Dorsolateral prefrontal cortex (tissue), 122 donors: ENCODE measurements at places on chromosomes 11 and 22.

DNA sequence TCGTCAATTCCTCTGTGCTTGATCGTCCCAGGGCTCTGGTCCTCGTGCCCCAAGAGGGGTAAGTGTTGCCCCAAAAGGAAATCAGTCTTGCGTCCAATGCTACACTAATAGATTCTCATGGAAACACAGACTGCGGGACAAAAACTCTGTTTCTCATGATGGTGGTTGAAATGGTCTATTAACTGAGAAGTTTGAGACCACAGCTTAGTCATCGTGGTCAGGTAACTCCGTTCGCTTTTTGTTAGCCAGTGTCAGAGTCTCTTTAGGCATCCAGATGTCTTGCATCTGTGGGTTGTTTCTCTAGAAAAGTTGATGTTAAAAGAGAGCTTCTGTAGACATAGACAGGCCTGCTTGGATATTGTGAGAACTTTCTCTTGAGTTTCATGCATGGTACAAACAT lies 104.6 kb upstream of the SORL1-AS1 start:
- DNase-seq = no peak

DNA sequence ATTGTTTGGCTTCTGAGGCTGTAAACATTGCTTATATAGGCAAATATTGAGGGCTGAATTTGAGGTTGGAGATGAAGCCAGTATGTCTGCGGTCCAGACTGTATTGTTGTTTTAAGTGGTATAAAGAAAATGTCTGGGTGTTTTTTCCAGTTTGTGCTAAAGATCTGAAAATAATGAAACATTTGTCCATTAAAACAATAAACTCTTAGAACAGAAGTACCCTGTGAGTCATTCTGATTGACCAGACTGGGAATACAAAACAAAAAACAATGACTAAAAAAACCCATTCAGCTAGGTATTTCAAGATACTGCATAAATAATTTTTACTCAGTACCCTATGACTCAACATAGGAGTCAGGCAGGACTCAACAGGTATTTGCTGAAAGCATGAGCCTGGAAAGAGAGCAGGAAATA lies 20.4 kb downstream of the ALKBH8 start:
- no peak for DNase-seq

DNA sequence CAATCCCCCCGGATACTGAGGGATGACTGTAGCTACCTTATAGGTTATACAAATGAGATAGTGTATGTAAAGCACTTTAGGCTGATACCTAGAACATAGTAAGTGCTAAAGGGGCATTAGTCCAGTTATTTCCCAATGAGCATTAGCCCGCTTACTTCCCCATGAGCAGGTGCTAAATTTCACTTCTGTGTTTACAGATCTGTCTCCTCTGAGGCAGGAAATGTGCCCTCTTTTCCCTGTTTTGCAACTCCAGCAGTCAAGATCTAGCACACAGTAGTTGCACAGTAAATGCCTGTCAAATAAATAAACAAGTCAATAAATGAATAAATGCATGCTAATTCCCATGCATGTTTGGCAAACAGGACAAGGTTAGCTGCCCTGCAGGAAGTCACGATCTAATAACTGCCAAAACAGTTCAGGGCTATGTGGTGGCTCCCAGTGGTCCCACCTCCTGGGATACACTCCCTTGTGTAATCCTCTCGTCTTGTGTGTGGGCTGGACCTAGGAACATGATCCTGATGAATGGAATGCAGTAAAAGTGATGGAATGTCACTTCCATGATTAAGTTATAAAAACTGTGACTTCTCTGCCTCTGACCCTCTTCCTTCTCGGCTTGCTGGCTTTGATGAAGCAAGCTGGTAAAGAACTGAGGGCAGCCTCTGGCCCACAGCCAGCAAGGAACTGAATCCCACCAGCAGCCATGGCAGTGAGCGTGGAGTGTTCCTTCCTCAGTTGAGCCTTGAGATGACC lies 459.0 kb downstream of the SOX6 start:
- DNase-seq = no peak

- no peak for DNase-seq
Measured at GRCh38 chr22:19325296-19325948, 33.9 kb upstream of the CLTCL1 start.

GRCh38 chr11:122784325-122784955 lies 53.9 kb upstream of the CRTAM start:
- DNase-seq = no peak

- peak; percentile 69 for DNase-seq
Measured at GRCh38 chr11:87454241-87454640, 416.5 kb downstream of the TMEM135 start.

DNA sequence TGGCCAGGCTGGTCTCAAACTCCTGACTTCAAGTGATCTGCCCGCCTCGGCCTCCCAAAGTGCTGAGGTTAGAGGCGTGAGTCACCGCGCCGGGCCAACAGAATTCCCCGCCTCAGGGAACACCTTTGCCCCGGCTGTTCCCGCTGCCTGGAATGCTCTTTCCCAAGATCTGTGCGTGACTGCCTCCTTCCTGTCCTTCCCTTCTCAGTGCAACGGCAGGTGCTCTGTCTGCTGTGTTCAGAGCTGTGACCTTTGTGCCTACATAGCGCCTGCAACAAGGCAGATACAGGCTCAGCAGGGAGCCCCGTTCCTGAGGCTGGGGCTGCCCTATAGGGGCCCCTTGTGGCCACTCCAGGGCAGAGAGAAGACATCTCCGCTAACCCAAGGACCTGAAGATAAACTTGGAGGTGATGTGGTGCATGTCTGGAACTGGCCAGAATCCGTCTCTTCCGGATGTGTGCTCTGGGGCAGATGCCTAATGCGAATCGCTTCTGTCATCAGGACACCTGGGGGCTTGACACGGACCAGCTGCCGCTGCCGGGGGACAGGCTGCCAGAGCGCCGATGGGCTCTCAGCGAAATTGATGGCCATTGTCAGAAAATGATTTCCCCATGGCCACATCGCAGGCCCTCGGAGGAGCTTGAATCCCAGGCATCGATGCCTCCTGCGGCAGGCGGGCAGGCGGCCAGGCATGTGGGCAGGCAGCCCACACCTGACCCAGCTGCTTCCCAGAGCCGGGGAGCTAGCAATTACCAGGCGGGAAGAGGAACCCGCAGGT lies 43.5 kb upstream of the TCF20 start:
- peak; percentile 69 for DNase-seq

- no peak for DNase-seq
Measured at GRCh38 chr11:112864672-112865071, 96.5 kb upstream of the NCAM1 start.

DNA sequence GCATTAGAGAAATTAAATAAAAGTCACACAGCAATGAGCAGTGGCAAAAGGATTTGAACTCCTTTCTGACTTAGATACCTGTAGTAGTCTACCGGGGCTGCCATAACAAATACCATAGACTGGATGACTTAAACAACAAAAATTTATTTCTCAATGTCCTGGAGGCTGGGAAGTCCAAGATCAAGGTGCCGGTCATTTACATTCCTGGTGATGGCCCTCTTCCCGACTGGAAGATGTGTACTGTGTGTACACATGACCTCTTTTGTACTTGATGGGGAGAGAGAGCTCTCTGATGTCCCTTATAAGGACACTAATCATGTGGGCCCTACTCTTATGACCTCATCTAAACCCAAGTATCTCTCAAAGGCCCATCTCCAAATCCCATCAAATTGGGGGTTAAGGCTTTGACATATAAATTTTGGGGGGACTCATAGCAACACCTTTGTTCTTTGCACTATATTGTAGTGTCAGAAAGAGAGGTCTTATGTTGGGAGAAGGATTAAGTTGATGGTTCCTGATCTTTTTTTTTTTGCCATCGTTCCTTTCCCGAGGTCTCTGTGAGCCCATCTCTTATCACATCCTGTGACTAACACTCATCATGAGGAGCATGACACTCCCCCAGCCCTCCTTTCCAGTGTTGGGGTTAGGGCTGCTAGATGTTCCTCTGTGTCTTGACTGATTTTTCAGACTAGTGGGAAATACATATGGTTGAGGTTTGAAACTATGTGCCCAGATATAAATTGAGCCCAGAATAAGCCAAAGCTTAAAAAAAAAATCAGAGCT lies 104.3 kb downstream of the TRAF6 start:
- no peak for DNase-seq

DNA sequence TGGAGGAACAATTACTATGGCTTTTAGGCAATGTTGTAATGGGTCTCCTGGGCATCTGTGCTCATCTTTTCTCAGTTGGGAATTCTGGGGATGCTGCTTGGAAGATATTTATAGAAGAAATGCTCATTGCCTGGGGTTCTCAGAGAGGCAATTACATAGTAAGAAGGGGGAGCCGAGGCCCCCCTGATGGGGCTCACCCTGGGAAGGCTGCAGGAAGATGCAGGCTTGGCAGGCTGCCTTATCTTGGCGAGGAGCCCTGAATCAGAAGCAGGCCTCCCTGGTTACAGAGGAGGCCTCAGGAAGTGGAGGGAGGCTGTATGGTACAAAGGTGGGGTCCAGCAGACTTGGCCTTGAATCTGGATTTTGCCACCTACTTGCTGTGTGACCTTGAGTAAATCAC lies 60.6 kb upstream of the CRYBB3 start:
- no peak for DNase-seq

DNA sequence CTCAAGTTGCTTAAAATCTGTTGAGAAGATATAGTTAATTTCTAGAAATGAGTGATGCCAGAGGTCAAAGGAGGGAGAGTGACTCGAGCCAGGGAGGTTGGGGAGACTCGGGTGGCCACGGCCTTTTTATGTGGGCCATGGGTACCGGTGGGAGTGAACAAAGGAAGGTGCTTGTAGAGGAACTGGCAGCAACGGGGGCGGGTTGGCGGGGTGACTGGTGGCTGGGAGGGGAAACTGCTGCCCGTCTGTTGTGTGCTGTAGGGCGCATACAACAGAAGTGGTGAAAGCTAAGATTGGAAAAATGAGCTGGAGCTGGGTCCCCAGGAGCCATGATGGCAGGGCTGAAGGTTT lies 5.4 kb downstream of the DAGLA start:
- DNase-seq = no peak

- no peak for DNase-seq
Measured at GRCh38 chr11:100484948-100485347, 202.1 kb upstream of the ARHGAP42 start.

DNA sequence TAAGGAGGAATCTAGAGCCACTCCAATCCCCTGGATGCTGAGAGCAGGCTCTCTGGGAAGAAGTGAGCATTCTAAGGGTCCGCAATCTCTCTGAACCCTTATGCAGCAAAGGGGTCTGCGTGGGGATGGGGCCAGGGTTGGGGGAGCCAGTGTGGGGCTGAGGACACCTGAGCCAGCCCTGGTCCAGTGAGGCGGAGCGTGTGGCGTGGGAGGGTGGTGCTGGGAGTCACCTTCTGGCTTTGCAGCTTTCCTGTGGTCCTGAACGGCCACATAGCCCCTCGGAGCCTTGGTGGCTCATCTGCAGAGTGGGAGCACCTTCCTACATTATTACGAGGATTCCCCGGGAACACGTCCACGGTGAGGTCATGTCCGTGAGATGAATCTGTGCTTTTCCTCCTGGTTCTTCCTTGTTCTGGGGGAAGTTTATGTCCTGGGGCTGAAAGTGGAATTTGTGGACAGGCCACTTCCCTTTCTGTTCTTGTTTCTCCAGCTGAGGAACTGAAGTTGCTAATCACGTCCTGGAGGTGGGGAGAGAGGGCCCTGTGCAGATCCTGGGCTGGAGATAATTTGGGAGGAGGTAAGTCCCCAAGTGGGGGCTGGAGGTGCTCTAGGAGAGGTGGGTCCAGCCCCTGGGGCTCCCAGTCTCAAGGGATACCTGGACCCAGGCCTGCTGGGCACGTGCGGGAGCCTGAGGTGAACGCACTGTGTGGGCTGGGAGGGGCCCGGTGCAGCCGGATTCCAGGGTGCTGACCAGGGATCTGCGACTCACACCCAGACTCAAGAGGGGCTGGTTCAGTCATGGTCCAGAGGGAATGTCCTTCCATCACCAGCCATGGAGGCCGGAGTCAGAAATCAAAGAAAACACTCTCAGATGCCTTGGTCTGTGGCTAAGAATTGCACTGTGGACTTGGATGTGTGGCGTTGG lies 6.1 kb downstream of the MRGPRE start:
- DNase-seq = no peak

- peak; percentile 59 for DNase-seq
Measured at GRCh38 chr11:12008790-12009616, 577 bp upstream of the DKK3 start.

DNA sequence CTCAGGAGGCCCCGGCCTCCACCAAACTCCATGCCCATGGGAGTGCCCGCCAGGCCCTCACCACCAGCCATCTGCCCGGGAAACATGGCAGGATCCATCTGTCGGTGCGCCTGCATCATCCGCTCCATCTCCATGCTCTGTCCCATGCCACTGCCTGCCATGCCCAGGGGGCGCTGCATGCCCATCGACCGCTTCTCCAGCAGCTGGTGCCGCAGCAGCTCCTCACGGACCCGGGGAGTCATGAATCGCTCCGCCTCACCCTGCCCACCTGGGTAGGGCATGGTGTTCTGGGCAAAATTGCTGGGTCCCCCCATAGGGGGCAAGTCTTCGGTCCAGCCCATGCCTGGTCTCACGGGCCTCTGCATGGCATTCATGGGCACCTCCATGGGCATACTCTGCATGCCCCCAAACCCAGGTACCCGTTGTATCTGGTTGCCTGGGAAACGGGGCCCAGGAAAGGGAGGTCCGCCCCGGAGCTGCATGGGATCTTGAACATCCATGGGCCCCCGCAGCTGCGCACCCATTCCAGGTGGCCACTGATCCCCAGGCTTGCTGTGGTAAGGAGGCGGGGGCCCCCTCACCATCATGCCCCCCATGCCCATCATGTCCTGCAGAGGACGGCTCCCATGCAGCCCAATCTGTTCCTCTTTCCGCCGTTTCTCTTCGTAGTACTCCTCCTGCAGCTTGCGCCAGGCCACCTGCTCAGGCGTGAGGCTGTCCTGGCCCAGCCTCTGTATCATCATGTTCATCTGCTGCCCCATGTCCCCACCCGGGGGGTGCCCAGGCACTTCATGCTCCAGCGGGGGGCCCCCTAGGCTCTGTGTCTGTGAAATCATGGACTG lies 18.0 kb downstream of the CXCR5 start:
- no peak for DNase-seq

GRCh38 chr11:15145151-15145550 lies 30.4 kb downstream of the INSC start:
- no peak for DNase-seq

GRCh38 chr11:3229673-3230630 lies 2.3 kb downstream of the MRGPRE start:
- no peak for DNase-seq

GRCh38 chr11:34748036-34748435 lies 127.1 kb downstream of the EHF start:
- DNase-seq = no peak

GRCh38 chr11:61163714-61164605 lies 2.7 kb upstream of the VPS37C start:
- DNase-seq = no peak

- no peak for DNase-seq
Measured at GRCh38 chr11:79108851-79109250, 332.0 kb downstream of the TENM4 start.

- DNase-seq = no peak
Measured at GRCh38 chr22:20219667-20220628, 48.2 kb downstream of the RTN4R start.

GRCh38 chr11:36421546-36422155 lies 88.4 kb downstream of the TRAF6 start:
- DNase-seq = no peak

GRCh38 chr11:131463162-131463561 lies 92.7 kb downstream of the NTM start:
- DNase-seq = no peak

- DNase-seq = no peak
Measured at GRCh38 chr11:64729851-64730382, 6.9 kb upstream of the NRXN2 start.

- no peak for DNase-seq
Measured at GRCh38 chr11:116851626-116852025, 14.2 kb upstream of the APOA1 start.
